Spleen (tissue), 13 donors: ENCODE measurements at places on chromosomes 2 and 18. TPM values are rescaled to one million over a fixed set of nuclear protein-coding genes. Genes with fewer than 3 reads are reported as not detected.

FOXI3 gene
- not detected for total RNA-seq

RRM2 gene
- 8.8 TPM for total RNA-seq

SLC30A3 gene
- not detected for total RNA-seq

NGEF gene
- total RNA-seq, result not detected

SERPINB7 gene
- not detected for total RNA-seq

CLHC1 gene
- total RNA-seq, result 18.7 TPM

HOXD13 gene
- not detected for total RNA-seq

GALNT3 gene
- total RNA-seq, result 58.1 TPM

IL1R1 gene
- total RNA-seq, result 163 TPM

MAB21L4 gene
- total RNA-seq, result not detected

SCN9A gene
- total RNA-seq, result 27.9 TPM

INHA gene
- 0.46 TPM for total RNA-seq

TCF4 gene
- 200 TPM for total RNA-seq

PNO1 gene
- 10.4 TPM for total RNA-seq

MAP2 gene
- total RNA-seq, result 2.8 TPM

KIF5C gene
- total RNA-seq, result 5.3 TPM

ARHGAP28 gene
- 78.3 TPM for total RNA-seq

ABCB11 gene
- not detected for total RNA-seq

ERFE gene
- total RNA-seq, result 0.49 TPM

SLC20A1 gene
- total RNA-seq, result 83.6 TPM

GAD1 gene
- total RNA-seq, result 0.17 TPM

SGPP2 gene
- 1.8 TPM for total RNA-seq

HMSD gene
- 1.9 TPM for total RNA-seq

LRRC30 gene
- total RNA-seq, result not detected

UNC80 gene
- total RNA-seq, result 0.69 TPM

INPP5D gene
- 186 TPM for total RNA-seq

CFAP221 gene
- total RNA-seq, result 0.97 TPM

ZRANB3 gene
- total RNA-seq, result 6.8 TPM

TUBB8B gene
- 0.49 TPM for total RNA-seq

HAT1 gene
- 41.9 TPM for total RNA-seq

LCT gene
- total RNA-seq, result 0.06 TPM

NTSR2 gene
- total RNA-seq, result not detected

IMPACT gene
- total RNA-seq, result 27.7 TPM

TMEFF2 gene
- not detected for total RNA-seq

MC2R gene
- total RNA-seq, result not detected

GNAL gene
- 5.7 TPM for total RNA-seq

VAMP5 gene
- total RNA-seq, result 89.1 TPM

SPATA3 gene
- not detected for total RNA-seq
